ENCODE measurements at places on chromosomes 5 and 9.

DNA sequence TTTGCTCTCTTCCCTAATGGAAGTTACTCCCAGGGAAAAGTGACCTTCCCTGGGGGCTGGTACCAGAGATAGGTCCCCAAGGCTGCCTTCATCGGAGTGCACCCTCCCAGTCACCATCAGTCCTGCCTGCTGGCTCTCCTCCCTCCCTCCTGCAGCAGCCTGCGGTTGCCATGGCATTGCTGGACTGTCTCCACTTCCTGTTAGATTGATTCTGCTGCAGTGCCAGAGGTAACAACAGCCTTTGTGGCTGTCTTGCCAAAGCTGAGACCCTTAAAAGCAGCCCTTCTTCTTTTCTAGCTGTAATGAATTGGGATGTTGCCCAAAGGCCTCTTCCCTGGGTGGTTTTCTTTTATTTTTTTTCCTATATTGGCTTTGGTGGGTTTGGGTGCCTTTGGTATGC is 78.1 kb upstream of the PRLR start:
- no peak for DNase-seq

- no peak for DNase-seq
These were observed 28.7 kb downstream of the DMRT3 start for GRCh38 chr9:1005043-1005667.

DNA sequence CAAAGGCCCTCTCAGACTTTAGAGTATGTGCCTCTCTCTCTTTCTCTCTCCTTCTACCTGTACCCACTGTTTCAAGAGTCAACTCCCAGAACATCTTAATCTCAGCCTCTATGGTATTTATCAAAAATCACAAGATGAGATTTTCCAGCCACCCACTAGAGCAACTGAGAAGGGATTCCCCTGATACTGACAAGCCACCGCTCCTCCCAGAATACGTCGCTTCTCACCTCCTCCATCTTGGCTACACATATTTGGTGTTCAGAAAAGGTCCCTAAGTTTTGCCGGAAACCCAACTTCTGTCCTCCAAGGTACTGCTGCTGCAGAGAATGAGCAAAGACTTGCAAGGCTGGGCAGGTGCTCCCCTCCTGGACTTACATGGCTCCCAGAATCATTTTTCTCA is 6.1 kb downstream of the GARIN3 start:
- DNase-seq, result no peak

GRCh38 chr9:137195525-137196220 is 4.9 kb downstream of the TPRN start:
- no peak for DNase-seq

DNA sequence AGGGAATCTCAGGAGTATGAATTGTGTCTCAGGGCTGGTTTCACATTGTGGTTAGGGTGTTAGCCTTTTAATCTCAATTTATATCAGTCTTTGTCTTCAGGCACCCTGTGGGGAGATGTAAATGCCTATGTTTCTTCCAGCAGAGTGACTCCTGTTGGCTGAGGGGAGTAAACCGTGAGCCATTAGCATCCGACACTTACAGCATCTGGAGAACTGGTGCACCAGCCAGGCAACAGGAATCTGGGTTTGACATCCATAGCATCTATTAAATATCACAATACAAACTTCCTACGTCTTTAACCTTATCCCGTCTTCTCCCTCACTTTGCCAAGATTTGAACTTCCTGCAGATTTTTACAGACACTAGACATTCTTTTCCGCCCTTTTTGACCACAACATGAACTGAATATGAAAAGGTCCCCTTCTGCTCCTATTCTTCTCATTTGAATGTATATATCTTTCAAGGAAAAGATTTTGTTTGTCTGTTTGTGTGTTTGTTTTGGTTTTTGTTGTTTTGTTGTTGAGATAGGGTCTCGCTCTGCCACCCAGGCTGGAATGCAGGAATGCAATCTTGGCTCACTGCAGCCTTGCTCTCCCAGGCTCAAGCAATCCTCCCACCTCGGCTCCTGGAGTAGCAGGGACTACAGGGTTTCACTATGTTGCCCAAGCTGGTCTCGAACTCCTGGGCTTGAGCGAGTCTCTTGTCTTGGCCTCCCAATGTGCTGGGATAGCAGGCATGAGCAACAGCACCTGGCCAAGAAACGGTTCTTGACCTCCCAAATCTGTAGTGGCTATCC is 626.2 kb downstream of the TLR4 start:
- no peak for DNase-seq

GRCh38 chr5:55821731-55822512 is 29.2 kb upstream of the IL31RA start:
- no peak for DNase-seq

DNA sequence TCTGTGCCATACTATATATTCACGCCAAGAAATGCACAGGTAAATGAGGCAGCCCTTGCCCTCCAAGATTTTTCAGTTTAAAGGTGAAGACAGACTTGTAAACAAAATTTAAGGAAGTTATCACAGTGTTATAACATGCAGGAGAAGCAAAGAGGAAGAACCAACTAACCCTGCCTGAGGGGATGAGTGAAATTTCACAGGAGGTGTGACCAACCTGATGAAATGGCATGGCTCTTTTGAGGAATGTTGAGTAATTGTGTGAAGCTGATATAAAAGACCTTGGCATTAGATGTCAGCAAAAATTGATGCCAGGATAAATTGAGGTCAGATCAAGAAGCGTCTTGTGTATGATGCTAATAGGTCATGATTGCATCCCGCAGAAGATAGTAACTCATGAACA is 86.5 kb downstream of the HCN1 start:
- DNase-seq, result no peak

GRCh38 chr5:38734353-38734752 is 111.5 kb upstream of the OSMR start:
- no peak for DNase-seq

DNA sequence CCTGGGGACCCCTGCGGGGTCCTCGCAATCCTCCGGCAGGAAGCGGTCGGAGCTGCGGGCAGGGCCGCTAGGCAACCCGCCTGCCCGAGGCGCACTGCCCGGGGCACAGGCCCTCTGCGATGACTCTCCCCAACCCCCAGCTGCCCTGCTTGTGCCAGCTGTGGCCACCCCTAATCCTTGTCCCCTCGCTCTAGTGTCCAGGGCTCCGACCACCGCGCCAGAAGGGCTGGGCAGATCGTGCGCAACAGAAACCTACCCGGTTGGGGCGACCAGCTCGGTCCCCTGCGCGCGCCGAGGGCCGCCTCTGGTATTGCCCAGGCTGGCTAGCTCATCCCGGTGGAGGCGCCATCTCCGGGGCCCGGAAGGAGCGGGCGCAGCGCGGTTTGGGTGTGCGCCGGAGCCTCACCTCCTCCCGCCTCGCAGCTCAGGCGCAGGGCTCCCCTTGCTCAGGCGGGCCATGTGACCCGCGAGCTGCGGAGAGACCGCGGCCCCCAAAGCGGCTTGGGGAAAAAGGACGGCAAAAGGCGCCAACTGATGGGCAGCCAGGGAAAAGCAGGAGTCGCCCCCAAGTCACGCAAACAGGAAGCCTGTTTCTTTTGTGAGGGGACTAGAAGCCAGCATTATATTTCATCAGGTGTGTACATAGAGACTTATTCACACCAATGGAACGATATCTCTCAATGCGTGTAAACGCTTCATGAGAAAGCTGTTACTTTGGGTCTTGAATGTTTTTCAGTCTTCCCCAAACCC is 46.8 kb upstream of the RNF20 start:
- no peak for DNase-seq

- DNase-seq, result no peak
These were observed 228.1 kb upstream of the MEF2C start for GRCh38 chr5:89110916-89111646.

- no peak for DNase-seq
These were observed 734 bp downstream of the KIF27 start for GRCh38 chr9:83920469-83920926.

GRCh38 chr9:90301277-90301653 is 341.4 kb downstream of the DIRAS2 start:
- DNase-seq, result no peak

DNA sequence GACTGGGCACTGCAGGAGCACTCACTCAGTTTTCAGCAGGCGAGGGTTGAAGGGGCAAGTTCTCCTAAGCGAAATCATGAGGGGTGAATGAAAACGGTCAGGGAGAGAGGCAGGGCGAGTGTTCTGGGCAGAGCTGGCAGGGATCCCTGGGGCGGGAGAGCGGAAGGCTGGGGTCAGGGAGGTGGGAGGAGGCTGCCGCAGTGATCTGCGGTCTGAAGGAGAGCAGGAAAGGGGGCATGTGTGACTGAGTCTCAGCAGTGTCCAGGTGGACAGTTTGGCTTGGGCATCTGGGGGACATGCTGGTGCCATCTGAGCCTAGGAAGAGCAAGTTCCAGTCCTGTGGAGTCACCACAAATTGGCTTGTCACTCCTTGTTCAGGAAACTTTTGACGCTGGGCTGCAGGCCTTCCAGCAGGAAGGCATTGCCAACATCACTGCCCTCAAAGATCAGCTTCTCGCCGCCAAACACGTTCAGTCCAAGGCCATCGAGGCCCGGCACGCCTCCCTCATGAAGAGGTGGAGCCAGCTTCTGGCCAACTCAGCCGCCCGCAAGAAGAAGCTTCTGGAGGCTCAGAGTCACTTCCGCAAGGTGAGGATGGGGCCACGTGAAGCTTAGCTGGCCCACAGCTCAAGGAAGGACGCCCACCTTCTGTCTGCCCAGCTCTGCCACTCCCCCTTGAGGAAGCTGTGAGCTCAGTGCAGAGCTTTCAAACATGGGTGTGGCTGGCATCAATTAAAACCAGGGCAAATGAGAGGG is 31.1 kb downstream of the DYNC2I2 start:
- DNase-seq, result no peak

- DNase-seq, result no peak
These were observed 402.8 kb downstream of the MAT2B start for GRCh38 chr5:163908253-163908652.

- no peak for DNase-seq
These were observed 359.8 kb upstream of the ZNF608 start for GRCh38 chr5:125106271-125106670.

- no peak for DNase-seq
These were observed 73.6 kb upstream of the DAB2 start for GRCh38 chr5:39498278-39498952.

DNA sequence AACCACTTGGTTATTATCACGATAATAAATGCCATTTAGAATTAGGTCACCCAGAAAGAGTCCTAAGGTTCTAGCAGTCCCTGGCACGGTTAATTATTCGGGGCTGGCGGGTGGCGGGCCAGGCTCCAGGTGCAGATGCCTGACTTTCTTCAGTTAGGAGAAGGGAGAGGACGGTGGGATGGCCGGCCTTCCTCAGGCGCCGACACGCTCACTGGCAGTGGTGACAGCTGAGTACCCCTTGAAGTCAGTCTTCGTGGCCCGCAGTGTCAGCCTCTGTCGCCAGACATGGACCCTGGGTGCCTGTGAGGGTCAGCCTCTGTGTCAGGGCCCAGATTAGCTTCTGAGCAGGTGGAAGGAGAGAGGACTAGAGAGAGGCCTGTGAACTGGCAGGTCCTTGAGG is 21.1 kb upstream of the EXOC3 start:
- no peak for DNase-seq

DNA sequence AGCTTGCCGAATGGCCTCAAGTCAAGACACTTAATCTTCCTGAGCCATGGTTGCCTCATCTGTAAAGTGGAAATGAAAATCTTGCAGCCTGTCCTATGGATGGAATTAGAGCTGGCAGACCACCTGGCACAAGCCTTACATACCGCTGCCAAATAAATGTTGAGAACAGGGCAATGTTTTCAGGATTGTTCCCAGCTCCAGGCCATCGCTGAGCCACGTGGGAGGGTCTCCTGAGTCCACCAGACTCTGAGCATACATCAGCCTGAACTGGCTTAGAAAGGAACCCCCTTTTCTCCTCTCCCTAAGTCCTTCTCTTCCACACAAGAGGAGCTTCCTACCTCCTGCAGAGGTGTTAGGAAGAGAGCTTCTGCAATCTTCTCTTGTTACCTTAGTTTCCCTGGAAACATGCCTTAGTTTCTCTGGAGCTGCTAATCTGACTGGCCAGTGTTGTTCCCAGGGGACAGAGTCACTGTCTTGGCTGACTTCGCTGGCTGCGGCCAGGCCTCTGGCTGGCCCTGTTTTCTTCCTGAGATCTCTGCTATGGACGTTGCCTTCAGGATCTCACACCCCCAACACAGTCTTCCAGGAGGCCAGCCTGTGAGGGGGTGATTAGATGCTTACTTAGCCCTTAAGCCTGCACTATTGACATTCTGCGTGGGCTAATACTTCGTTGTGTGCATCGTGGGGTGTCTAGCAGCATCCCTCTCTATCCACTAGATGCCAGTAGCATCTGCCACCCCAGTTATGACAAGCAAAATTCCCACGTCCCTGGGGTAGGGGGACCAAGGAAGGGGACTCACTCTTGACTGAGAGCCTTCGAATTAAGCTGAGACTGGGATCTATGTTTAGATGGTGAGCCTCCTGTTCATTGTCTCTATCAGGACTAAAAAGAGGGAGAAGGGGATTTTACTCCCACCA is 62.2 kb downstream of the BOD1 start:
- DNase-seq, result no peak

DNA sequence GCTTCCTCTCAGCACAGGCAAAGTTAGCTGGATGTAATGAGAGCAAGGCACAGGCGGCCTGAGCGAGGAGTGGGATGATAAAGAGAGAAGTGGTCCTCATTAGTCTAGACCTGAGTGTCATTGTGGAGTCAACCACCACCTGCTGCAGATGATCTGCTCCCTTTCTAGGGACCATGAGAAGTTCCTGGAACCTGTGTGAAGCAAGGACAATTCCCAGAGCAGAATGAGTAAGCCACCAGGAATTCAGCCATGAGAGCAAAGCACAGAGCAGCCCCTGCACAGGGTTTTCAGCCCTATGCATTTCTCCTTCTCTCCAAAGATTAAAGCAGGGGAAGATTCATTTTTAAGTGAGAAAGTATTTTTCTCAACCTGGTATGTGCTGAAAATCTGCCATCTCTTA is 146.8 kb upstream of the SPEF2 start:
- DNase-seq, result no peak

- DNase-seq, result no peak
These were observed 61.9 kb downstream of the FAM78A start for GRCh38 chr9:131214286-131214856.

GRCh38 chr5:168377525-168377924 is 86.1 kb downstream of the WWC1 start:
- no peak for DNase-seq

GRCh38 chr5:160274483-160274931 is 37.9 kb downstream of the CCNJL start:
- no peak for DNase-seq

- no peak for DNase-seq
These were observed 32.4 kb upstream of the CEP120 start for GRCh38 chr5:123455640-123456039.

GRCh38 chr5:37921452-37921851 is 81.6 kb upstream of the GDNF start:
- no peak for DNase-seq

GRCh38 chr5:96093340-96093739 is 131.7 kb upstream of the ELL2 start:
- DNase-seq, result no peak

Data from vagina (tissue), 2 donors.